GM12891 (cell line): ENCODE measurements at places on chromosomes 5 and 9.

DNA sequence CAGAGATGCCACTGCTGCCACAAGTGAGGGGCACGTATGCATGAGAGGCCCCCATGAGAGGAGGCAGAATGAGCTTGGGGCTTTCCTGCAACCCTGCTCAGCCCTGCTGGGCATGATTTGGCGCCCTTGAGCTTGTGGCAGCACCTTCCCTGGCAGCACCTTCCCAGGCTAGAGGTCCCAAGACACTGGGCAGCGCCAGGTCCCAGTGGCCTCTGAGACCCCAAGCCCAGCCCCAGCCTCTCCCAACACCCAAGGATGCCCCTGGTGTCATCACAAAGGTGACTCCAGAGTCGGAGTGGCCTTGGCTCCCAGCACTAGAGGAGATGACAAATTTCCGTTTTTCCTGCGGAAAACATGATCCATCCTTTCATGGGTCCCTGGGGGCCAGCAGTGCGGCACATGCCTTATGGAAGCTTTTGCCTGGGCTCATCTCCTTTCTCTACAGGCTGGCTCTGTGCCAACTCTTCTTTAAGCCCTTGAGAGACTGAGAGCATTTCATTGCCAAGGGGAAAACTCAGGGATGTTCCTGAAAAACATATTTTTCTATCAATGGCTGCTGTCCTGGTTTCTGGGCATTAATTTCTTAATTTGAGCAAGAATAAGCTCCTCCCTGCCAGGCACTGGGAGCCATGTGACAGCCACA lies 77.1 kb upstream of the ADAMTS2 start:
- no peak for DNase-seq

GRCh38 chr5:158033724-158034123 lies 174.8 kb upstream of the CLINT1 start:
- no peak for DNase-seq

GRCh38 chr5:40034441-40034840 lies 609.7 kb upstream of the DAB2 start:
- no peak for DNase-seq

- DNase-seq = no peak
Measured at GRCh38 chr9:80410106-80410505, 838.3 kb downstream of the TLE4 start.

GRCh38 chr5:144468571-144468970 lies 297.9 kb downstream of the KCTD16 start:
- DNase-seq = no peak

DNA sequence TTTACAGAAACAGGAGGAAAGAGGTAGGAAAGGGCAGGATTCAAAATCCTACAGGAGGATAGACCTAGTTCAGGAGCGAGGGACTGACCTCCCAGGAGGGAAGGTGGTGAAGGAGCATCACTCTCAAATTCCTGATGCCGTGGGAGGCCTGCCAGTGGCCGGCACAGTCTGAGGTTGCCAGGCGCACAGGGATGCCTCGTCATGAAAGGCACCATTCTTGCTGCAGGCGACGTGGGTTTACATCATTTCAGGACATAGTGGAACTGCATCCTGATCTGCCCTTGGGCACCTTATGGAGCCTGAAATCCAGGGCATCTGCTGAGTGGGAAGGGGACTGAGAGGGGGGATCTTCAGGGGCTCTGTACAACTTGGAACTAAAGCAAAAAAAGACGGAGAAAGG lies 163.2 kb upstream of the S1PR3 start:
- DNase-seq = no peak

DNA sequence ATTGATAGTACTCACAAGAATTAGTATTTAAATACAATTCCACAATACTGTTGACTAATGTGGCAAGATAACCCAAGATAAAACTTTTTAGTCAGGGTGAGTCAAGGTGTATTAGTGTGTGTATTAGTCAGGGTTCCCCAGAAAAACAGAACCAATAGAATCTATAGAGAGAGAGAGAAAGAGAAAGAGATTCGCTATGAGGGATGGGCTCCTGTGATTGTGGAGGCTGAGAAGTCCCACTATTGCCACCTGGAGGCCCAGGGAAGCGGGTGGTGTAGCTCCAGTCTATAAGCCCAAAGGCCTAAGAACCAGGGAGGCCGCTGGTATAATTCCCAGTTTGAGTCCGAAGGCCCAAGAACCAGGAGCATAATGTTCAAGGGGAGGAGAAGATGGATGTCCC lies 10.0 kb upstream of the SHISAL2B start:
- no peak for DNase-seq

DNA sequence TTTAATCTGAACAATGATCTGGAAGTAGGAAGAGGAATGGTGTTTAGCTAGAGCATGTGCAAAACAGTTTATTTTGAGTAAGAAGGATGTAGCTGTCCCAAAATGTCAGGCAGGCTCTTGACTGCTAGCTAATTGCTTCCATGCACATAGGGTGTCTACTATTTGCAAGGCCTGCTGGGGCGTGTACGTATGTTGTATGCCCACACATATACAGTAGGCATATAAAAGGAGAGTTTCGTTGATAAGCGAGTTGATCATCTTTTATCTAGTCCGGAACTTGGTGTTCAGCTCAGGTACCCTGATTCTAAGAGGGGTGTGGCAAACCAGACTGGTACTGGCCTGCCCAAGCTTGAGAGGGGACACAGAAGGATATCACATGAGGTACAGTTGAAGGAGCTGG lies 177.2 kb downstream of the GOLPH3 start:
- no peak for DNase-seq

- no peak for DNase-seq
Measured at GRCh38 chr5:176921714-176922113, 22.6 kb upstream of the HK3 start.

DNA sequence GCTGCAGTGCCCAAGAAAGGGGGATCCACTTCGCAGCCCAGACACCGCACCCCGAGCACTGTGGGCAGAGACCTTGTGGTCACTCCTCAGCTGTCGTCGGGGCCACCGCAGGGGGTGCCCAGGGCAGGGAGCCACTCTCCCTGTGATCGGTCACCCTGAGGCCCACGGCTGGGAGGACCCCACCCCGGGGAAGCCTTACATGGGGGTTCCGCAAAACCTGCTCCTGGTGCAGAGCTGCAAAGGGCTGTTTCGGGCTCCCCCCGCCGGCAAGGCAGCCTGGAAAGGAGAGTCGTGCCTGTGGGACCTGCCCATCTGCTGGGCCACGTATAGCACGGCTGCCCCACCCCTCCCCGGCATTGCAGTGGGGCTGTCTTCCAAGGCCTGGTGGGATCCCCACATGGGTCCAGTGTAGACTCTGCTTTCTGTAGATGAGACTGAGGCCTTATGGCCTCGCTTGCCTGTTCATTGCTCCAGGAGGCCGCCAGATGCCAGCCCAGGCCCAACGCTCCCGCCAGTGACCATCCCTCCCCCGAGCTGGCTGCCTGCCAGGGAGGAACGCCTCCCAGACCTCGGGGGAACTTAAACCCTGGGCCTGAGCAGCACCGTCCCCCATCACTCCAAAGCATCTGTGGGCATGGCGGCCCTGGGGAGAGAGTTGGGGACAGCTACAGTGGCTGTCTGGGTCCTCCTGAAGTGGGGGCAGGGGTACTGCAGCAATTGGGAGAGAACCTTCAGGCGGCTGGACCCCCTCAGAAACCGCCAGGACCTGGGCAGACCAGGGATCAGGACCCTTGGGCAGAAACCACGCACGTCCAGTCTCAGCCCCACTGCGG lies 1.6 kb upstream of the DNLZ start:
- DNase-seq = no peak

- DNase-seq = no peak
Measured at GRCh38 chr9:76944011-76944410, 38.1 kb upstream of the PRUNE2 start.

DNA sequence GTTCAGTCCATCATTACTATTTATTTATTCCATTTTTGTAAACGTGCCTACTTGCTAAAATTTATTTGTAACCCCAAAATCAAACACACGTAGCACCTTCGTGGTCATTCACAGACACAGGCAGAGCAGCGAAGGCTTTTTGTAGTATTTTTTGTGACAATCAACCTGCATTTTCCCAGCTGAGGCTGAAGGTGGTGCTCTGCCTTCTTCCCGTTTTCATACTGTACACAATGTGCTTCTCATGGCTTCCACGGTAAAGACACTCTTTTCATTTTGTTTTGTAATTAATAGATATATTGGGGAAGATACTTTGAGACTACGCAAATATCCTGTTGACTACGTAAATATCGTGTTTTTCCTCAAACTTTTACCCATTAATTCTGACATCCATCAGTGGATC lies 19.4 kb downstream of the DAP start:
- DNase-seq = no peak

DNA sequence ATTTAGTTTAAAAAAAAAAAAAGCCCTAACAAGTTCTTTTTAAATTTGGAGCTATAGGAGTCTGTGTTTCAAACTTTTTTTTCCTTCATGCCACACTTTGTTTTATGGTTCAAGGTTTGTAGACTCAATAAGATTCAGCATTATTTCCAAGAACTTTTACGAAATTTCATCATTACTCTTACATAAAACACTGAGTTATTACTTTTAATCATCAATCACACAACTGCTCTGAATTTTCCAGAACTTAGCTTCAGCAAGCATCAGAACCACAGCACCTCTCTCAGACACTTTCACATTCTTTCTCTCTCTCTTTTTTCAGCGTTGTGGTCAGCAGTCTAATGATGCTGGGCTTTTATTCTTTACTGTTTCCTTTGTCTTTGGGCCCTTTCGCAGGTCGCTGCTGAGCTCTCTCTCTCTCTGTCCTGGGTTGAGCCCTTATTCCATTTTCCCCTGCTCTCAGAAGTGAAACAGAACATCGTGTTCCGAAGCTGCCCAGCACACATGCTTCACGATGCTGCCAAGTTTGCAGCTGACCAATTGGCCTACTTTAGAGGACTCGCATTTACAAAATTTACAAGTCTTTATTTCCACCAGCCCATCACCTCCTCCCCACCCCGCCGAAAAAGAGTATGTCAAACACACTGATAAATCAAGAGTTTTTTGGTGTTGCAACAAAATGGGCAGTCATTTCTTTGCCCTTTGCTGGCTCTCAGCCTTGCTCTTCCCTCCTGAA lies 44.6 kb upstream of the PIK3R1 start:
- no peak for DNase-seq

DNA sequence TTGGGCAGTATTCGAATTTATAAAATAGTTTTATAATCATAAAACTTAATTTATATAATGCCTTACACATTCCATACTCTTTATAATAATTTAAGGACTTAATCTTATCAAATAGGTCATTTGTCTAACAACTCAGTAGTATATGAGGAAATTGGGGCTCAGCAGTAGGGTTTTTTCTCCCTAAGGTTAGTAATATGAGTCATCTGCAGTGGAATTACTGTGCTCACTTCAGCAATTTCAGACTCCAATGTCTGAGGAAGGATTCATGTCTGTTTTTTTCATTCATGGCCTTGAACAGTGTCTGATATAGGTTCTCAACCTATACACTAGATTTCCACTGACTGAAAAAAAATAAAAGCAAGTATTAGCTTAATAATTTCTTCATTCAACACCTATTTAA lies 7.4 kb downstream of the DMRTA1 start:
- no peak for DNase-seq

DNA sequence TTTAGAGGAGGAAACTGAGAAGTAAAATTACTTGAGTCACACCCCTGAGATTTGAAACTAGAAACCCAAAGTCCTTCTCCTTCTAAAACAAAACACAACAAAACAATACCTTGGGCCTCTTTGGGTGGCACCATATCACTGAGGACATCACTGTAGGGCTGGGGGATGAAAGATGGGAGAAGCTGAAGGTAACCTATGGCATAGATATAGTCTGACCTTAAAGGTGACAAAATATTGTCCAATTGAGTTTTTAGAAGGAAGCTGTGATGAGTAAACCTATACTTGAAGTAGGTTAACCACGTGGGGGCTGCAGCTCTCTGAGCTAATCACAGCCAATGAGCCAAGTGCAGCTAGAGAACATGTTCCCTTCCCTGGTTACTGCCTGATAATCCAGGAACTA lies 167.4 kb upstream of the CD180 start:
- DNase-seq = no peak

DNA sequence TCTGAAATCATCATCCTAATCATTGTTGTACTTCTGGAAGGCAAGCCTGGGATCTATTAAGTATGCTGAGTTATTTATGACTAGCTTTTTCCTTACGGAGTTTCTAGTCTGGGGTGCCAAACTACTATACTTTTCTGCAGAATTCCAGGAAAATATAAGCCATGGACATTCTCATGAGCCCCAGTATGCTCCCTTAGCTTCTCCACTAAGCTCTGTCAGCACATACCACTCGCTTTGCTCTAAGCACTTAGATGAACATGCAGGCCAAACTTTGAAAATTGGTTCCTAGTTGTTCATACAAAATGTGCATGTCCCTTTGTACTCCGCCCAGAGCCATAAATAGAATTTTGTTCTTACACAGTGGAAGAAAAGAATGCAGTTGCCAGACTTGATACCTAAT lies 284.6 kb downstream of the ARRDC3 start:
- DNase-seq = no peak

GRCh38 chr5:159602434-159602833 lies 272.1 kb upstream of the IL12B start:
- DNase-seq = no peak

DNA sequence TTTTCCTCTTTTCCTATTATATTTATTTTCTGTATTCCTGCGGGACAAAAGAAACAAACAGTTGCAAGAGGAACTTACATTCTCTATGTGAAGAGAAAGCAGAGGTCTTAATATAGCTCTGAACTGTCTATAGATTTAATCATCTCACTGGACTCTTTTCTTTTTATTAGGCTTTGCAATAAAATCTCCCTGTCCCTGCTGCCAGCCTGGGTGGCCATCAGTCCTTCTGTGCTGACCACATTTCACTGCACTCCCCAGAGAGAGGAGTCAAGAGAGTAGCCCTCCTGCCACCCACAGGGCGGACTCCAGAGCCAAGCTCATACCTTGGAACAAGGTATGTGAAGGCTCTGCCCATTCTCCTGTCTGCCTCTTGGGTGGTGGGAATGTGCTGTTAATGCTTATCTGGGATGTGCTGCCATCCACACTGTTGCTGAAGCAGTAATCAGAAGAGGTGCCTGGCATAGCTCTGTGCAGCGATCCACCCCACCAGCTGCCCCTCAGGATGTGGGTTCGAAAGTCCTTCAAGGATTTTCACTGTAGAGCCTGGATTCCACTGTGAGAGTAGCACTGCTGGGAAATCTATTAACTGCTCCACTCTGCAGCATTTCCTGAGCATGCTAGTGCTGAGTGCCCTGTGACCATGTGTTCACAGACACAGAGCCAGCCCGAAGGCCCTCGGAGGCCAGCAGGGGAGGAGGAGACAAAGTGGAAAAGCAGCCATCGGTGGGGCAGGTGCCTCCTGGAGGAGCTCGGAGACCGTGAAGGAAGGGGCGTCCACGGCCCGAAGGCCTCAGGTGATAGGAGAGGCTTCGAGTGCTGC lies 334.6 kb downstream of the MED10 start:
- no peak for DNase-seq

GRCh38 chr5:106321242-106321641 lies 1349.5 kb downstream of the EFNA5 start:
- DNase-seq = no peak
